Urinary bladder (tissue), 4 donors: ENCODE measurements at places on chromosomes 4 and X.
A peak's percentile ranks its signal among the peaks of the same experiment; 100 is the strongest.

DNA sequence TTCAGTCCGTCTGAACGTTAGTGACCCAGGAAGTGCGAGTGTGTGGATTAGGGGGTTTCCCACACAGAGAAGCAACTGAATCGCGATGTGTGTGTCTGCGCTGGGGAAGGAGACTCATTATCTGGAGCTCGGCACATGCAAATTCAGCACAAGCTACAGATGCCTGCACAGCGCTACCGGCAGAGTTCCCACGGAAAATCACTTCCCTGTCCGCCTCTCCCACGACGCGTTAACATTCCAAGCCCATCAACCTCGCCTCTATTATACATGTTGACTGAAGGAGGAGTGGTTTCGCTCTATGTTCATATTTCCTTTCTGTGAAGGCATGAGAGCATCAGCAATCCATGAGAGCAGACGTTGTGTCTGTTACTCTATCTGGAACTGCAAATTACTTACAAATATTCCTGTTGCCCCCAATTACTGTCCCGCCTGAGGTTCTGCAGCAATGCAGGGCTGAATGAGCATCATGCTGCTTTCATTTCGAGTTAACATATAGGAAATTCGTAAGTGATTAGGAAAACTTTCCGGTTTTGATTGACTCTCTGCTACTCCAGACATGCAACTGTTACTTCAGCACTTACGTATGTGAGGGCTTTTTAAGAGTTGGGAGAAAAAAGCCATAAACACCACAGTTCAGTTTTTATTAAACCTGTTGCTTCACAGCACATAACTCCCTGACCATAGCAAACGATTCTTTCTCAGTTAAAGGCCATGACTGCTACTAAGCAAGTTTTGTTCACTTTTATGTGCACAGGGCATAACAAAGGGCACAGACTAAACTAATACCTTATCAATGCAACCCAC, 15.0 kb upstream of the MTNR1A start:
- peak; percentile 29 for DNase-seq

GRCh38 chr4:75769036-75769435, 44.7 kb downstream of the USO1 start:
- no peak for DNase-seq

GRCh38 chr4:71553605-71554004, 214.8 kb downstream of the SLC4A4 start:
- no peak for DNase-seq

- DNase-seq = no peak
Observed at GRCh38 chr4:58776627-58777026, 1666.4 kb upstream of the IGFBP7 start.

DNA sequence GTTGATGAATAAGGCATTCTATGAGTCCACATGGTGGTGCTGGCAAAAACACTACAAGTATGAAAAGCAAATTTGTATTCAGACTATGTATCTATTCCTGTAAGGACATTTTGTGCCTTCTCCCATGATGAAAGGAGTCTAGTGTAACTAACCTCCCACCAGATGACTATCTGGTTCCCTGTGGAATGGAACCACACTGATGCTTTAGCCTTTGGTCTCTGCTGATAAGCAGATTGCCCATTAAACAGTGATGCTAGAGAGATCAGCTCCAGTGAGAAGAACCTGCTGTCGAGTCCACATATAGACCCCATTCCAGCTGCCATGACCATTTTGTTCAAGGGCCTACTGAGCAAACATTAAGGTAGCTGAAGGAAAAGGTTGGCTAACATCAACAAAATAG, 10.5 kb upstream of the THOC2 start:
- no peak for DNase-seq

GRCh38 chr4:14853176-14853943, 148.9 kb upstream of the CPEB2 start:
- no peak for DNase-seq

GRCh38 chr4:2062808-2063524, 3.8 kb downstream of the NAT8L start:
- no peak for DNase-seq

GRCh38 chr4:159498446-159499115, 395.7 kb downstream of the RAPGEF2 start:
- no peak for DNase-seq

GRCh38 chrX:39848900-39849299, 248.9 kb downstream of the BCOR start:
- no peak for DNase-seq

- peak; percentile 59 for DNase-seq
Observed at GRCh38 chrX:154516656-154517100, 646 bp upstream of the FAM3A start.

DNA sequence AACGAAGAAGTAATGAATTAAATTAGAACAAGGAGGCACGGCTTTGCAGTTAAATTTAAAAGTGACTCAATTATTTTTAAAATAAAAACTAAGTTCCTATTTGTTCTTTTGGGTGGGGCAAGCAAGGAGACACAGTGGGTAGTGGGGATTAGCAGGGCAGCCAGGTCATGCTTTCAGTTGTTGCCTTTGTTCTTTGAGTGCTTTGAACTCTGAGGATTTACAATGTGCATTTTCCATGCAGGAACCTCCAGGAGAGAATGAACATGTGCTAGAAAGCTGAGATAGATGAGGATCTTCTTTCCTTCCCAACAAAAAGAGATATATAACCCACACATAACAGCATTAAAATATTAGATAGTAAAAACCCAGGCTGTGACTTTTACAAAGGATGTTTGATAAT, 420.4 kb upstream of the CTSO start:
- DNase-seq = no peak

DNA sequence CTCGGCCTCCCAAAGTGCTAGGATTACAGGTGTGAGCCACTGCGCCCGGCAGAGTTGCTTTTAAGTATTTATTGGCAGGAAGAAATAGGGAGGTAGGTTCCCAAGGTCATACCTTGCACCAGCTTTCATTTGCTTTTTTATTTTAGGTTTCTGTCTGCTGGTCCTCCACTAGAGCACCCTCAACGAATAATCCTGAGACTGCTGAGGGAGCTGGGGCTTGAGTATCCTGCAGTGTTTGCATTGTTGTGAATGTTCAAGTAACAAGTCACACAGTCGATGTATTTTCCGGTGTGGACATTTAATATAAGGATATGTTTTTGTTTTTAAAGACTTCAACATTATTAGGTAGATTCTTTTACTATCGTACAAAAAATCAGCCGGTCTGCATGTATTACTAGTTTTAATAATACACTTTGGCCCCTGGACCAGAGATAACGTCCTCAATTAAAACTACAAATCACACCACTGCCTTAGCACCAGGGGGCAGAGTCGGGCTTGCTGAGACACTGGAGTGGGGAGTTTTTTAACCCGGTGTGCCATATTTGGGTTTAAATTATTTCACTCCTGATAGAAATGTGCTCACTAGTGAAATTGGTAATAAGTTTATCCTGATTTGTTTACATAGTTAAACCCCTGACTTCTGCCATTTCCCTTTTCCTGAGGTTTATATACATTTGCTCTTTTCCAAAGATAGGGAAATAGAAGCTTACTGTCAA, 11.6 kb downstream of the SMIM20 start:
- no peak for DNase-seq

DNA sequence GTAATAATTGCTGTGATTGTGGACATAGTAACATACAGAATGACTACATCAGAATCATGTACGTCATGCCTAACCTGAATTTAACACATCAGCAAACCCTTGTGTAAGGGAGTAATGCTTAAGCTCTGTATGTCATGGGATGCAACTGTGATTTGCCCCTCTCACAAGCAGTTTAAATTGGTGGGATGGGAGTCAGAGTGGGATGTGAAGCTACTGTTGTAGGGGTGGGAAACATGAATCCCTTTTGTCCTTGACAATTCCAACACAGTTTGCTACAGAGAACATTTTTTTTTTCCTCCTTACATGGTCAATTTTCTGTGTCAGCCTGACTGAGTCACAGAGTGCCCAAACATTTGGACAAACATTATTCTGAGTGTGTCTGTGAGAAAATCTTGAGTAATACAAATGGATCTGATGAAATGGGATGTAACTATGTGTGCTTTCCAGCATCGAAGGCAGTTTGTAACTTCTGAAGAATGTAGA, 392.8 kb downstream of the GPM6A start:
- DNase-seq = no peak

- no peak for DNase-seq
Observed at GRCh38 chr4:140188975-140189374, 35.0 kb upstream of the MAML3 start.

- no peak for DNase-seq
Observed at GRCh38 chr4:165680821-165681220, 192.2 kb upstream of the TLL1 start.

GRCh38 chr4:41569961-41570360, 32.0 kb downstream of the LIMCH1 start:
- DNase-seq = no peak

DNA sequence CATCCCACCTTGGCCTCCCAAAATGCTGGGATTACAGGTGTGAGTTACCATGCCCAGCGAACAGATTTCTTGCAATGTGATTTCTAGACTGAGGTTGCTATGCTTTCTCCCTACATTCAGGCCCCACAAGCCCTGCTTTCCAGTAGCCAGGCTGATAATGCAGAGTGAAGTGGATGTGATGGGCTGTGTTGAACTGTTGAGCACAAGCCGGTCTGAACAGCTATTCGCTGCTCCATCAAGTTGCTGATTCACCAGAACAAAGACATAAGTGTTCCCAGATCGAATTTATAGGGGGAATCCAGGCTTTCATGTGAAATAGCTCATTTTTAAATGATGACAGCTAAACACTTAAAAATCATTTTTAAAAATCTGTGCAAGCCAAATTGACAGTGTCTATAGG, 8.0 kb downstream of the NIPAL1 start:
- no peak for DNase-seq

- no peak for DNase-seq
Observed at GRCh38 chrX:10529344-10529743, 91.0 kb downstream of the MID1 start.

- no peak for DNase-seq
Observed at GRCh38 chrX:101206471-101206870, 13.1 kb upstream of the DRP2 start.

GRCh38 chr4:37641886-37642849, 44.0 kb downstream of the RELL1 start:
- DNase-seq = no peak

GRCh38 chr4:128130621-128131020, 69.5 kb downstream of the LARP1B start:
- no peak for DNase-seq
